ENCODE measurements at places on chromosomes 11 and 22. TPM values are rescaled to one million over a fixed set of nuclear protein-coding genes. Genes with fewer than 3 reads are reported as not detected.
A peak's percentile ranks its signal among the peaks of the same experiment; 100 is the strongest.

ANAPC15 gene
- 39.0 TPM for total RNA-seq

CCDC87 gene
- total RNA-seq, result 0.34 TPM

OR5D13 gene
- not detected for total RNA-seq

C22orf42 gene
- total RNA-seq, result not detected

OR4C11 gene
- not detected for total RNA-seq

TEF gene
- total RNA-seq, result 6.3 TPM

ZNF280B gene
- total RNA-seq, result 4.0 TPM

B3GAT1 gene
- 1.9 TPM for total RNA-seq

DNA sequence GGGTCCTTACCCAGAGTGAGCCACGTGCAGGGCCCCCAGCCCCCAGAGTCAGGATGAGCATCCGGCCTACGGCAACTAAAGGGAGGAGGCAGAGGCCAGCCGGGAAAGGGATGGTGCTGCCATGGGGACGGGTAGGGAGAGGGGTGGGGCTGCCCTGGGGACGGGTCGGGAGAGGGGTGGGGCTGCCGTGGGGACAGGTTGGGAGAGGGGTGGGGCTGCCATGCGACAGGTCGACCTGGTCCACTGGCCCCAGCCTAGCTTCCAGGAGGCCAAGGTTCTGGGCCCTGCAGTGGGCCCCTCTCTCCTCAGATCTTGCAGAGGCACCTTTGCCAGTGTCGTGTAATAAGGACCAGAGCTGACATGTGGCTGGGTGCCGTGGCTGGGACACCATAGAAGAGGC is 187.7 kb downstream of the BRD1 start:
- H3K36me3 ChIP-seq, result no peaks in the 10 kb centered on the region
- DNase-seq, result no peak
- no peak overlapping the region for H3K4me3 ChIP-seq
- H3K4me1 ChIP-seq, result no peaks in the 10 kb centered on the region
- no peak overlapping the region for H3K27ac ChIP-seq

- no peak for DNase-seq
- H3K4me3 ChIP-seq, result no peak overlapping the region
- no peaks in the 10 kb centered on the region for H3K27me3 ChIP-seq
- H3K4me1 ChIP-seq, result peaks cover 6% of the 10 kb centered on the region
- peaks cover 4% of the 10 kb centered on the region for H3K36me3 ChIP-seq
Observed at GRCh38 chr11:20042811-20043341, 117.4 kb downstream of the DBX1 start.

GRCh38 chr22:27378311-27378800 is 423.2 kb downstream of the MN1 start:
- no peaks in the 10 kb centered on the region for H3K36me3 ChIP-seq
- H3K4me3 ChIP-seq, result no peak overlapping the region
- no peak overlapping the region for H3K27ac ChIP-seq
- peaks cover 12% of the 10 kb centered on the region for H3K4me1 ChIP-seq

- no peaks in the 10 kb centered on the region for H3K4me1 ChIP-seq
- H3K27ac ChIP-seq, result no peak overlapping the region
- no peaks in the 10 kb centered on the region for H3K36me3 ChIP-seq
- no peak overlapping the region for H3K4me3 ChIP-seq
Observed at GRCh38 chr11:71425860-71426259, 22.3 kb downstream of the DHCR7 start.

DNA sequence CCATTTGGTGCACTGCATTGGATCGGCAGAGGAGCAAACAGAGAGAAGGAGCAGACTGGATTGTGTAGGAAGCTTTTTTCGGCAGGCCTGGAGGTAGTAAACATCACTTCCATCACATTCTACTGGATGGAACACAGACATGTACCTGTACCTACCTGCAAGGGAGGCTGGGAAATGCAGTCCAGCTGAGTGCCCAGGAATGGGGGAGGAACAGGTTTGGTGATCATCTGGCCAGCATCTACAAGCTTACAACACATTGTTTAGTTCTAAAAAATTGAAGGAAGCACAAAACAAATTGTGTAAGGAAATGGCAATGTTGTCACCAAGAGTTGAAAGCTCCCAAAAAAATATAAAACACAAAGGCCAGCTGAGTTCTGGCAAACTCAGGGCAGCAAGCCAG is 19.1 kb downstream of the SMIM38 start:
- H3K4me3 ChIP-seq, result no peak overlapping the region
- DNase-seq, result no peak
- H3K36me3 ChIP-seq, result no peaks in the 10 kb centered on the region
- H3K27me3 ChIP-seq, result no peaks in the 10 kb centered on the region
- no peaks in the 10 kb centered on the region for H3K4me1 ChIP-seq

DNA sequence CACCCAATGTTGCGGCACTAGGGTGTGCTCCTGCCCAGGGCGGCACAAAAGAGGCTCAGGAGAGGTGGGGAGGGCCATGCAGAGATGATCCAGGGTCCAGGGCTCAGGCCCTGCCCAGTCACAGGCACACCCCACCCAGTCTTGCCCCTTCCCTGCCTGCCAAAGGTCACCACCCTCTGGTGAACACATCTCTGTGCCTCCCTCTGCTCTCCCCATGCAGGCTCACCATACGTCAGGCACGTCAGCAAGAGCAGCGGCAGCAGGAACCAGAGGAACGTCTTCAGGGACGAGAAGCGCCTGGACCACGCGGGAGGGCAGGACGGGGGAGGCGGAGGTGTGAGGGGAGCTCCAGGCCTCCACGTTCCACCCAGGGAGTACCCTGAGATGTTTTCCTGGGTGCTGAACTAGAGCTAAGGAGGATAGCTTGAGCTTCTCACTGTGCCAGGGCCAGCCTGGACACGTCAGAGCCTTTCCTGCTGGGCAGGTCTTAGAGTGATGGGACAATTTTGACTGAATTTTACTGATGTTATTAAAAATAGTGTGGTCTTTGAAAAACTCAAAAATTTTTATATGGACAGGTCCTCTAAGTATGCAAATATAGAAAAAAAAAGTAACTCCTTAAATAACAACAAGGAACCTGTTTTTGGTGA is 7.2 kb downstream of the SUN2 start:
- no peak overlapping the region for H3K4me3 ChIP-seq
- H3K27ac ChIP-seq, result no peak overlapping the region
- no peak for DNase-seq
- no peaks in the 10 kb centered on the region for H3K4me1 ChIP-seq
- no peaks in the 10 kb centered on the region for H3K27me3 ChIP-seq
- peaks cover 31% of the 10 kb centered on the region for H3K36me3 ChIP-seq

- H3K27me3 ChIP-seq, result no peaks in the 10 kb centered on the region
- H3K27ac ChIP-seq, result peak overlapping the region; percentile 53
- H3K4me1 ChIP-seq, result peaks cover 35% of the 10 kb centered on the region
- H3K4me3 ChIP-seq, result peak overlapping the region; percentile 21
- H3K36me3 ChIP-seq, result no peaks in the 10 kb centered on the region
Observed at GRCh38 chr11:48055292-48056132, 75.2 kb downstream of the PTPRJ start.

- H3K36me3 ChIP-seq, result no peaks in the 10 kb centered on the region
- H3K4me3 ChIP-seq, result peak overlapping the region; percentile 55
- peaks cover 23% of the 10 kb centered on the region for H3K27me3 ChIP-seq
- H3K4me1 ChIP-seq, result peaks cover 35% of the 10 kb centered on the region
- no peak for DNase-seq
Observed at GRCh38 chr11:68839911-68840641, 1.6 kb downstream of the CPT1A start.

GRCh38 chr11:61266602-61267001 is 25.6 kb downstream of the PGA5 start:
- H3K27me3 ChIP-seq, result no peaks in the 10 kb centered on the region
- no peaks in the 10 kb centered on the region for H3K36me3 ChIP-seq
- no peak overlapping the region for H3K4me3 ChIP-seq
- H3K27ac ChIP-seq, result no peak overlapping the region

DNA sequence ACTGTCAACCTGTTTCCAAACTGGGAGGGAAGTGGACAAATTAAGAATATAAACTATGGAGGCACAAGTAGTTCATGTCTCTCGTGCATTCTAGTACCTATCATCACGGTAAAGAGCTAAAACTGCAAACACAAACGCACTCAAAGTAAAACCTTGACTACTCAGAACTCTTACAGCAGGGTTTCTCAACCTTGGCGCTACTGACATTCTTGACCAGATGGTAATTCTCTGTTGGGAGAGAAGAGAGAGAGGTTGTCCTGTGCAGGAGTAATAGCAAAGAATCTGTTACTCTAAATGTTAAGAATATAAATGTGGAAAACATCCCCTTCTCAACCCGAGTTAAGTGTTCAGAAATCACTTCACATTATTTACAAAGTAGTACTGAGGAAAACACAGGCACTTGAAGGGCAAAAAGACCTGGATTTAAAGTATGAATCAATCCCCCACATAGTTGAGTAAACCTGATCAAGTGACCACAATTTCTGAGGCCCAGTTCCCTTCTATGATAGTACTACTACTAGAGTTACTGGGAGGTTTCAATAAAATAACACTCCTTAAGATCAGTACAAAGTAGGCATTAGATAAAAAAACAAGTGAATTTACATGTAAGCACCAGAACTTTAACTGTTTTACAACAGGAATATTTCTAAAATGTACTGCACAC is 73.1 kb upstream of the ARHGAP32 start:
- H3K27me3 ChIP-seq, result no peaks in the 10 kb centered on the region
- H3K4me1 ChIP-seq, result no peaks in the 10 kb centered on the region
- H3K27ac ChIP-seq, result no peak overlapping the region
- no peak for DNase-seq
- H3K36me3 ChIP-seq, result no peaks in the 10 kb centered on the region

DNA sequence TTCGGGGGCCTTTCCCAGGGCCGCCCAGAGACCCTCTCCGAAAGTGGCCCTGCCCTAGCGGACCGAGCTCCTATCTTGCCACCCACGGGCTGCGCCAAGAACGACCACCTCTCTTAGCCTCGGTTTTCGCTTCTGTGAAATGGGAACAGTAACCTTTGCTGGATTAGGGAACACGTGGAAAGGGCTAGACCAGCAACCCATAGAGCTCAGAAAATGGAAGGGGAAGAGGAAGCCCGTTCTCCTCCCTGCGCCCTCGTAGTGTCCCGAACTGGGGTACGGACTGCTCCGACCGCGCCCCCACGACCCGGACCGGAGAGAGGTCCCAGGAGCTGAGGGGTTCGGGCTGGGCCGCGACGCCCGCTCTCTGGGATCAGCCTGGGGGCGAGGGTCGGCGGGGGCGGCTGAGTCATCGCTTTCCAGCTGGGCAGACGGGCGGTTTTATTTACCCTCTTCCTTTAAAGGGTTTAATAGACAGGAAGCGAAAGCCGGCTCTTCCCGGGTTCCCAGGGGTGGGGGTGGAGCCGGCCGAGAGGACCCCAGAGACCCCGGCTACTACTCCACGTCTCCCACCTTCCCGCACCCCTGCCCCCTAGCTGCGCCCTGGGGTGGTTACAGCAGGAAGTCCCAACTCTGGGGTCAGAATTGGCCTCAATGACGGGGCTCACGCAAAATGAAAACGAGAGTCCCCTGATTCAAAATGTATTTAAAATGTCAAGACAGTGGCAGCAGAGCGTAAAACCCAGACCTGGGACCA is 907 bp upstream of the PHLDA2 start:
- H3K4me3 ChIP-seq, result peak overlapping the region; percentile 48
- H3K4me1 ChIP-seq, result peaks cover 45% of the 10 kb centered on the region
- H3K27ac ChIP-seq, result peak overlapping the region; percentile 87
- DNase-seq, result no peak

GRCh38 chr11:116929414-116930090 is 92.1 kb upstream of the APOA1 start:
- no peaks in the 10 kb centered on the region for H3K27me3 ChIP-seq
- no peak overlapping the region for H3K27ac ChIP-seq
- H3K4me1 ChIP-seq, result peaks cover 3% of the 10 kb centered on the region
- H3K4me3 ChIP-seq, result no peak overlapping the region
- H3K36me3 ChIP-seq, result no peaks in the 10 kb centered on the region

DNA sequence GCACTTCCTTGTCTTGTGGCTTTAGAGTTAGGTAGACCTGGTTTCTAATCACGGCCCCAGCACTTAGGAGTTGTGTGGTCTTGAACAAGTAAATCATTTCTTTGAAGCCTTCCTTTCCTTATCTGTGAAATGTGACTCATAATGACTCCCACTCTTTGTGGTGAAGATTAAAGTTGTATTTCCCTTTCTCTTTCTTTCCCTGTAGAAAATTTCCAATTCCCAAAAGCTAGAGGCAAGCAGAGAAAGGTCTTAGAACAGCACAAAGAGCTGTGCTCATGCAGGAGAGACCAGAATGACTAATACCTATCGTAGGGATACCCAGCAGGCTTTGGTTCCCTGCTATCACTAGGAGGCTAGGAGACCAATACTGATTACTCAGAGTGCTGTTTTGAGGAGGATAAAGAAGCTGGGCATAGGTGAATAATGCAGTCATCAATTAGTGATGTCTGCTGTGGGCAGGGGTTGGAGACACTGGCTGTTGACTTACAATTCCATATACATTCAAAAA is 270.7 kb upstream of the SYN3 start:
- H3K27me3 ChIP-seq, result no peaks in the 10 kb centered on the region
- H3K27ac ChIP-seq, result peak overlapping the region; percentile 46
- no peaks in the 10 kb centered on the region for H3K4me1 ChIP-seq
- no peaks in the 10 kb centered on the region for H3K36me3 ChIP-seq

DNA sequence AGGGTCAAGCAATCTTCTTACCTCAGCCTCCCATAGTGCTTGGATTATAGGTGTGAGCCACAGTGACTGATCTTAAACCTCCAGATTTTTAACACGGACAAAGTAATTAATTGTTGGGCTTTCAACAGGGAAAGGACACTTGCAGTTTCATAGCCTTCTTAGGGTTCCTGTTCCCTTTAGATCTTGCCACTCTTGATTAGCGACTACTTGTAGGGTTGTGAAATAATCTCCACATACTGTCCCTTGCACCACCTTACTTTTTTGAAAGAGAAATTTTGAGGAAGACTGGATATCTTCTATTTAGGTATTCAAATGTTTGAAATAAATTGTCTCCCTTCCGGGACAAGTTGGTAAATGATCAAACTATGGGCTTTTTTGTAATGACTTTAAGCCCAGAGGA is 7.6 kb downstream of the MS4A4E start:
- no peaks in the 10 kb centered on the region for H3K36me3 ChIP-seq
- no peaks in the 10 kb centered on the region for H3K27me3 ChIP-seq
- no peak for DNase-seq
- H3K4me1 ChIP-seq, result no peaks in the 10 kb centered on the region

DNA sequence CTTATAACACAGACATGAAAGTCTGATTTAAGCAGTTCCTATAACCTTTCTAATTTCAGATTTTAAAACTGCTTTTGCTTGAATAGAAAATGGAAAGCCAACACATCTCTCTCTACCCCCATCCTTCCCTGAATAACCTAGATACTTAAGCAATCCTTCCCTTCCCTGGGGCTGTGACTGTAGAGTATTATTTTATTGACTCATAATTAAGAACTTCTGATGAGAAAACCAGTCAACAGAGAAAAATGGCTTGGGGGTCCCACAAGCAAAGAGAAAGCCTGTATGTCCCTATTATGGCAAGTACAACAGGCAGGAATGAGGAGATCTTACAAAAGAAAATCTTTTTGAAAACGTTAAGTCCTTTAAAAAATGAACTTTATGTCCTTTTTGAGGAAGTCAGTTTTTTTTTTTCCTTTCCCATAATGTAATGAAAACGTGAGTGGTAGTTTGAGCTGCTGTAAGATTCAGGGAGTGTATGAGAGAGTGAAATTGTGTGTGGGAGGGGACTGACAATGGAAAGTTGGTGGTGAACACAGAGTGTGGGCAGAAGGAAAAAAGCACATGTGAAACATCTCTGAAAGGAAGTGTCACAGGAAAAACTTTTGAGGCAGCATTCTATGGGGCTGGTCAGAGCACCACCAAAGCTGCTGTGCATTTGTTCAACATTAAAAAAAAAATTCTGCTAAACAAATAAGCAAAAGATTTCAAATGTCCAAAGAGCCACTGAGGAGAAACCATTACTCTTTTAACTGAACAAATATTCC is 154.6 kb downstream of the MAML2 start:
- H3K27me3 ChIP-seq, result no peaks in the 10 kb centered on the region
- H3K4me1 ChIP-seq, result peaks cover 38% of the 10 kb centered on the region
- DNase-seq, result peak; percentile 75
- H3K4me3 ChIP-seq, result peak overlapping the region; percentile 6
